ENCODE measurements at places on chromosomes 3 and 15.
A peak's percentile ranks its signal among the peaks of the same experiment; 100 is the strongest.

DNA sequence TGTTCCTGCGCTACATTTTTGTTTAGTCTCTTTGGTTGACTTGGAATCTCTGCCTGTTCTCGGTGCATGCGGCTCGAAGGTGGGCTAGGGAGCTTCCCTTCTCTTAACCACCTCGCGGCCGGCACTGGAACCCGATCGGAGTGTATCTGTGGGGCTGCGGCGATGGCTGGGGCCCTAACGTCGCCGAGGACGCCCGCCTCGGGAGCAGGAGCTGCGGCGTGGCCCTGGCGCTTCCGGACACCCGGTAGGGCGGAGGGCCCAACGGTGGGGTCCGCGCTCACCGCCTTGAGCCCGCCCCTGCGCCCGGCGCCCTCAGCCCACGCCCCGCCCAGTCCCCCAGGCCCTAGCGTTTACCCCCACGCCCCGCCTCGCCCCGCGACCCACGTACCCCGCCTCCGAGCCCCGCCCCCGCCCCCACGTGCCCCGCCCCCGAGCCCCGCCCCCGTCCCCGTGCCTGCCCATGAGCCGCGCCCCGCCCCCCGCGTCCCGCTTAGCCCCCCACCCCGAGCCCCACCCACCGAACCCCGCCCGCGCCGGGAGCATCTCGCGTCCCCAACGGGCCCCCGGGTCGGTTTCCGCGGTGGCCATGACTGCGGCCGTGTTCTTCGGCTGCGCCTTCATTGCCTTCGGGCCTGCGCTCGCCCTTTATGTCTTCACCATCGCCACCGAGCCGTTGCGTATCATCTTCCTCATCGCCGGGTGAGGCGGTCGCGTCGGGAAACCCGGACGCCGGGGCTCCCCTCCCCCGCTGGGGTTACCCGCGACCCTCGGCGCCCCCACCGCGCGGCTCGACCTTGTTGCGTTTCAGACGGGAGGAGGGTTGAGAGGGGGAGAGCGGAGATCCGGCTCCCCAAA is at the start of gene APH1B:
Gene APH1B (plus strand): TSS at position 568 of the 855 bp plus-strand sequence. CDS start 19 bp downstream, at position 587.
- no peak for DNase-seq

- no peak for DNase-seq
These were observed 90.0 kb upstream of the RPL32 start for GRCh38 chr3:12931273-12931905.

DNA sequence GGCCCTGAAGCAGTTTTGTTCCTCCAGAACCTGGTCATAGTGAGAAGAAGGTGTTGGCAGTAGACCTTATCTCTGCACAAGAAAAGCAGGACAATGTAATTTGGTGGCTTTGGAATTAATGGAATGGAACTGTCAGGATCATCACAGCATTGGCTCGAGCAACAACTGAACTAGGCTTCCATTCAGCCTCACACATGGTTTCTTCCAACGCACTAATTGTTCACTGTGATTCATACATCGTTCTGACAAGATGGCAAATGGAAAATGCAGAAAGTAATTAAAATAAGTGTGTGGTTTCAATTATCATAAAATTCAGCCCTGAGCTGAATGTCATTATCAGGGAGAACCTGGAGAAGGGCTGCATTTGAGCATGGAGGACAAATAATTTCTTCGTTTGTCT is 80.6 kb downstream of the MFSD1 start:
- no peak for DNase-seq

DNA sequence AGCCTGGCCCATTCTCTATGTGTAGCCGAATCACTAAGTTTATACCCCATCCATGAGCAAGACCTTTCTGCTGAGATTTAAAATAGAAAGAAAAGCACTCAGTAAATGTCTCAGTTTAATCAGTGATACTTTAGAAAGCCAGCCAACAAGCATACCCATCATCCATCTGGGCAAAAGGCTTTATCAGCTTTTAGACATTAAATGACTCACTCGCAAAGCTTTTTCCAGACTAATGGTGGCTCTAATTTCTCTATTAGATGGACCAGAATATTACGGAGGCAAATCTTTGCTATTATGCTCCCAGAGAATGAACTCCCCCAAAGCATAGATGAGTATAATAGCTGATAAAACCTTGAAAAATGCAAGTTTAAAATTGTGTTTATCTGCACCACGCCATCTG is 727.8 kb downstream of the GBE1 start:
- no peak for DNase-seq

- no peak for DNase-seq
These were observed 299.6 kb downstream of the CACNA2D3 start for GRCh38 chr3:54421943-54422342.

GRCh38 chr3:31077021-31077601 is 182.7 kb upstream of the GADL1 start:
- DNase-seq: peak; percentile 91

DNA sequence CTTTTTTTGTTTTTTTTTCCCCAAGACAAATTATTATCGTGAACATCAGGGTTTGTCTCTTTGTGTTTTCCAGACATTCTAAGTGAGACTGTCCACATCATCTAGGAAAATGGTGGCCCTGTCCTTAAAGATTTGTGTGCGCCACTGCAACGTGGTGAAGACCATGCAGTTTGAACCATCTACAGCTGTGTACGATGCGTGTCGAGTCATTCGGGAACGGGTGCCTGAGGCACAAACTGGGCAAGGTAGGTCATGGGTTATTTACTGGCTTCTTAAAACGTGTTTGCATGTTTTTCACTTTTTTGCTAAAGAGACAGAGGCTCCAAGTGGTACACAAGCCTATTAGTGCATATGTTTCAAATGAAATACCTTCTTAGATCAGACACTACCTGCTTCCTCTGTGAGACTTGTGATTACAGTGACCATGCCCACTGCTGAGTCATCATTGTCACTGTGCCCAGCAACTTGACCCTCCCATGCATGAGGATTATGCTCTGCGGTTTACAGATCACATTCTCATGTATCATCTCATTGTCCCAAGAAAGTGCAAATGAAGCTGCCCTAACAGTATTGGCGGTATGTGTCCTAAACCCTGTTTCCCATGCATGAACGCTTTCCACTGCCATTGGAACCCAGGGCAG is 395.2 kb upstream of the TPM1 start:
- DNase-seq: peak; percentile 61

DNA sequence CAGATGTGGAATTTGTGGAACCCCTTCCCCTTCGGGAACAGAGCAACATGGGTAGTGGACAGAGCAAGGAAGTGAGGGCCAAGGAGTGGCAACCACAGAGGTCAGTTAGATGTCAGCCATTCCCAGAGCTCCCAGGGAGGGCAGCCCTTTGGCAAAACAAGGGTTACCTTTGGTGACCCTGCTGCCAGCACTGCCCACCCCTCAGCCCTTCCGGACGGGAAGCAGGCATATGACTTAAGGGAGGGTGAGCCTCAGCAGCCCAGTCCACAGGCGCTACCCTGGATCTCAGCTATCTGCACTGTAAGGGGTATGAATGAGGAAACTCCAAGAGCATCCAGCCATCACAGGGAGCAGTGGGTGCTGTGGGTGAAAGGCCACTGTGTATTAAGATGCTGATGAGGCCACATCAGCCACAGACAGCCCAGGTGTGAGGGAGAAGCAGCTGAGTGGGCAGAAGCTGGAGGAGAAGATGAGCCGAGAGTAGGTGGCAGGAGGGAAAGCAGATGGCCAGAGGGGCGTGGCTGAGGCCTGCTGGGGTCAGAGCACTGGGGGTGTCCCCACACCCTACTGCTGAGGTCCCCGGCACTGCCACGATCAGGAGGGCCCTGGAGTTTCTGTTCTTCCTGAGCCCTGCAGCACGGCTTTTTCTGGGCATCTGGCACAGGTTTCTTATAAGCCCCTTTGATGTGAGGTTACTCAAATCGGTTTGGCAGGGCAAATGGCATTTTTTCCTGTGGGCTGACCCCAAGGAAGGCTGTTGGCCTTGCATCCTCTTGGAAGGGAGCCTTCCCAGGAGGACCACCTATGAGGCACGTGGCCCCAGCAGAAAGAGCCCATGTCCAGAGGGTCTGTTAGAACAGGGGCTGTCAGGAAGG is 6.2 kb downstream of the PLA2G4D start:
- DNase-seq: no peak

- DNase-seq: no peak
These were observed 102.3 kb downstream of the ZPLD1 start for GRCh38 chr3:102537123-102537522.

DNA sequence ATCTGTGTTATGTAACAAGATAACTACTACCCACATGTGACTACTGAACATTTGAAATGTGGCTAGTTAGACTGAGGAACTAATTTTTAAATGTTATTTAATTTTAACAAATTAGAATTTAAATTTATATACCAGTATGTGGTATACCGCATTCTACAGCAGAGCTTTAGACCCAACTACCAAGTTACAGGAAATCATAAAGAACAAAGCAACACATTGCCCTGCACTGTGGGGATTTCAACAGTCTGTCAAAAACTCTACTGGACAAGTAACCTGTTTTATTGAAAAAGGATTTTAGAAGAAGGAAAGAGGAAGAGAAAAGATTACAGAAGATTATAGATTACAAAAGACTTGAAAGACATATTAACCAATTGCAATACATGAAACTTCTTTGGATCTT is 64.9 kb downstream of the DPH6 start:
- no peak for DNase-seq

DNA sequence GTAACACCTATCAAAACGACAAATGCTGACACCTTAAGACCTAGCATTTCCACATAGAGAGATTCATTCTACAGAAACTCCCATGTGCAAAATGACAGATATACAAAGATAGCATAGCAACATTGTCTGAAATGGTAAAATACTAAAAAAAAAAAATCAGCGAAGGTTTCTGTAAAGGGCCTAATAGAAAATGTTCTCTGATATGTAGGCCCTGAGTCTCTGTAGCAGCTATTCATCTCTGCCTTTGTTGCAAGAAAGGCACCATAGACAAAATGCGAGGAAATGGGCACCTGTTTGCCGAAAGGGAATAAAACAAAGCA is 631 bp upstream of the MFGE8 start:
- DNase-seq: no peak

GRCh38 chr3:118984699-118985098 is 49.9 kb downstream of the IGSF11 start:
- DNase-seq: no peak

DNA sequence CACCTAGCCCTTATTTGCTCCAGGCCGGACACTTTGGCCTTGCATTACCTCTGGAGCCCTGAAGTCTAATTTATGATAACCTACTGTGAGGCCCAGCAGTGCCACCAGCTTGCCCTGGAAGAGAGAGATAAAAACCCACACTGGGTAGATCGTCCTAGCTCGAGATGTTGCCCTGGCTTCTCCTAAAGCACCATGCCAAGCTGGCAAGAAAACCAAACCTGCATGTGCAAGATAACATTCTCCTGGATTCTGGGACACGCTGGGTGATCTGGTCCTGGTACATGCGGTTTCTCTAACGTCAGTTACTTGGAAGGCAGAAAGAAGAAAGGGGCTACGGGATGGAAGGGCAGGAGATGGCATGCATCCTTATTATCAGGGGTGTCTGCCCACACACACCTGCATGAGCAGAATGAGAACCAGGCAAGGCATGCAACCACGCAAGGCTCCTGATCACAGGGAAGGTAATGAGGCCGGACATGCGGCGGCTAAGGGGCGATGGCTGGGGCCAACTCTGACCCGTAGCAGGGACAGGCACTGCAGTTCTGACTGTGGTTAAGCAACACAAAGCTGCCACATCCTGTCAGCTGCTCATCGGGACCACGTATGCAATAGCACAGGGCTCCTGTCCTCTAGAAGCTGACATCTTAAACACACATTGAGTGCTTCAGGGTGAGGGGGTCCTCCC is 73.0 kb downstream of the OXNAD1 start:
- DNase-seq: no peak

DNA sequence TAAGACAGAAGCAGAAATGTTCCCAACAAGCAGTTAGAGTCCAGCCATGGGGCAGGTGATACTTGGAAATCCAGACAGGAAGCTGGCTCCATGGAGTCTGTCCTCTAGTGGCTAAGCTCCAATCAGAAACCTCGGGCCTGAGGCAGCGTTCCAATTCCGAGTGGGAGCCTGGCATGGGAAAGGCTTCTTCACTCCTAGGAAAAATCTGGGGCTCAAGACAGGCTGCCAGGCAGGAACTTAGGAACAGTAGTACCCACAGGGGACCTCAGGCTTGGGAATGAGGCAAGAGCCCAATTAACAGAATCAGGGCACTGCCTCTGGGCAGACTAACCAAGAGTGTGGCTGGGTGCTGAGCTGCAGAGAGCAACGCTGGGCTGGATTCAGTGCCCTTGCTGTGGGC is 6.2 kb upstream of the ATP13A4 start:
- no peak for DNase-seq

DNA sequence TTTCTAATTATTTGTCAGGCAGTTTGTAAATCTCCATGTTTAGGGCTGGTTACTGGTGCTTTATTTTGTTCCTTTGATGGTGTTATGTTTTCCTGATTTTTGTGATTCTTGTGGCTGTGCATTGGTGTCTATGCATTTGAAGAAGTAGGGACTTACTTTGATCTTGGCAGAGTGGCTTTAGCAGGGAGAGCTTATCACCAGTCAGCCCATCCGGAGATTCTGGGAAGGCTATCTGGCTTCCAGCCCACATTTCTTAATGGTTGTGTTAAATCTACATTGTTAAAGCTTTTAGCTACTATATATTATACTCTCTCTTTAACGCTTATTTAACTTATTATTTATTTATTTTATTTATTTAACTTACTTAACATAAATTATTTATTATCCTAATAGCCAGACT is 35.1 kb downstream of the FBXL2 start:
- DNase-seq: no peak

DNA sequence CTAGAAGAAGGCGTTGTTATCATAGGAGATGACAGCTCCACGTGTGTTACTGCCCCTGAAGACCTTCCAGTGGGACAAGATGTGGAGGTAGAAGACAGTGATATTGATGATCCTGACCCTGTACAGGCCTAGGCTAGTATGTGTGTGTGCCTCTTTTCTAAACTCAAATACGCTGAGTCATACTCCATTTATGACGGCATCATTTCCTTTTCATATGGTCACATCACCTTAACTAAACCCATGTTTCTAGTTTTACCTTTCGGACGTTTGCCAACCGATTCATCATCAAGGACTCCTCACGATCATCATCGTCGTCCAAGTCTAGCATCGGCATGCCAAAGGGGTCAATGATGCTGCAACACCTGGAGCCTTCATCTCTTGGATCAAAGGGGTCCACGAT is 149.0 kb downstream of the CBLB start:
- no peak for DNase-seq
